ENCODE measurements at places on chromosomes 5 and 9.

GRCh38 chr5:15594977-15595568, 95.1 kb downstream of the FBXL7 start:
- DNase-seq = no peak

GRCh38 chr9:128558431-128559310, 6.3 kb downstream of the SPTAN1 start:
- DNase-seq = peak; percentile 77

GRCh38 chr9:114076237-114077161, 1.6 kb downstream of the AMBP start:
- DNase-seq = no peak

DNA sequence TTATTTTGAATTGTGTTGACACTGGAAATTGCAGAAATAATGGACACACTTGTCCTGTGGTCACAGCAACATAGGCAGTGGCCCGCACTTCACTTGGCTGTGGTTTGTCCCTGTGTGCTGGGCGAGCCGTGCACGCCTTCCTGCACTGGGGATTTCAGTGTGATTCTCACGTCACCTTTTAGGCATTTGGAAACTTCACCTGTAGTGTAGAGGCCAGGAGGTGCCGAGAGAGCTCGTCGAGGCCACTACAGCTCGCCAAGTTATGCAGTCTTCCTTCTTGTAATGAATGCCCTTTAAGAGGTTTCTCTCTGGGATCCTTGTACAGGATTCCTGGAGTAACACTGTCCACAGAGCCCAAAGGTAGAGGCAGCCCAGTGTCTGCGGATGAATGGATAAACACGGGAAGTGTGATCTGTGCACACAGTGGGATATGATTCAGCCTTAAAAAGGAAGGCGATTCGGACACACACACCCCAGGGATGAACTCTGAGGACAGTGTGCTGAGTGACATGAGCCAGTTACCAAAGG, 14.7 kb downstream of the TRAF2 start:
- no peak for DNase-seq

DNA sequence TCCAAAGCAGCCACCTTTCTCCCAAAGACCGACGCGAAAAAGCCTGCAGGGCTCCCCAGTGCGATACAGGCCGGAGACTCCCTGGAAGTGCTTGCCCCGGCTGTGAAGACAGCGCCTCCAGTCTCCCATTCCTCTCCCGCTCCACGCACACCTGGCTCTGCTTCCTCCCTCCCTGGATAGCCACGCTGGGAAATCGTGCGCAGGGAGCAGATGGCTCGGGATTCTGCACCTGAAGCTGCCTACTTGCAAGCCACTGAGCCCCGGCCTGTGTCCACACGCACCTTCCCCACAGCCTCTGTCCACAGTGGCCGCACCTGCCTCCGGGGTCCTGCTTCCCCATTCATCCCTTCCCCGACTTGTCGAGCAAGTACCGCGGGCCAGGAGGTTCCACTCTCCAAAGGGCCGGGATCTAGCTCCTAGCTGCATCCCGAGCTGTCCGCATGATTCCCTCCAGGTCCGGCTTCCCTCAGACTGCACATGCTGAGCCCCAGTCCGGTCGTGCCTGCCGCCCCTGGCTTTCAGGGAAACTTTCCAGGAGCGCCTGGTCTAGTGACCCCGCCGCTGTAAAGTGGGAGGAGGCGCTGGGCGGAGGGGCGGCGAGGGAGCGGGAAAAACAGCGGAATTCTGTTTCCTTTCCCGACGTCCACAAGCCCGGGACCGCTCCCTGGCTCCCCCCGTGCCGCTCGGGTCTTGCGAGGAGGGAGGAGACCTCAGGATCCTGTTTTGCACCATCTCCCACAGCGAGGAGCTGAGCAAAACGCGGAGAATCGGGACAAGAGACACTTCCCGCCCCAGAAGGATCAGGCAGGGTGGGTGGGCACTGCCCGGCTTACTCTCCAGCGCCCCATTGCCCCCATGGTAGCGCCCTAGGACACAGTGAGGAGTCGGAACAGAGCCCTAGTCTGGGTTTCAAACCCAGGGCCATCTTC, 2.0 kb downstream of the SEMA6A start:
- DNase-seq = no peak

GRCh38 chr9:13787234-13787833, 507.8 kb upstream of the MPDZ start:
- no peak for DNase-seq

DNA sequence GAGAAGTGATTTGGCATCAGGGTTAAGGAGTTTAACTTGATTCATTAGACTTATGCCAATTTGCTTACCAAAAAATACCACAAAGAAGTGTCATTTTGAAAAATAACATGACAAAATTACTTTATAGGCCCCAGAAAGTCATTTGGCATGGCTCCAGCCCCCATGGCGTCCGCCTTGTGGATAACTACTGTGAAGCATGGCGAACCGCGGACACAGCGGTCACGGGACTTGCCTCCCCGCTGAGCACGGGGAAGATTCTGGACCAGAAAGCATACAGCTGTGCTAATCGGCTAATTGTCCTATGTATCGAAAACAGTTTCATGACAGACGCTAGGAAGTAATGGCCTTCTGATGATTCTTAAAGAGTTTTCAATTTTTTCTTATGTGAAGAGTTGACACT, 35.4 kb upstream of the TGFBR1 start:
- DNase-seq = no peak

DNA sequence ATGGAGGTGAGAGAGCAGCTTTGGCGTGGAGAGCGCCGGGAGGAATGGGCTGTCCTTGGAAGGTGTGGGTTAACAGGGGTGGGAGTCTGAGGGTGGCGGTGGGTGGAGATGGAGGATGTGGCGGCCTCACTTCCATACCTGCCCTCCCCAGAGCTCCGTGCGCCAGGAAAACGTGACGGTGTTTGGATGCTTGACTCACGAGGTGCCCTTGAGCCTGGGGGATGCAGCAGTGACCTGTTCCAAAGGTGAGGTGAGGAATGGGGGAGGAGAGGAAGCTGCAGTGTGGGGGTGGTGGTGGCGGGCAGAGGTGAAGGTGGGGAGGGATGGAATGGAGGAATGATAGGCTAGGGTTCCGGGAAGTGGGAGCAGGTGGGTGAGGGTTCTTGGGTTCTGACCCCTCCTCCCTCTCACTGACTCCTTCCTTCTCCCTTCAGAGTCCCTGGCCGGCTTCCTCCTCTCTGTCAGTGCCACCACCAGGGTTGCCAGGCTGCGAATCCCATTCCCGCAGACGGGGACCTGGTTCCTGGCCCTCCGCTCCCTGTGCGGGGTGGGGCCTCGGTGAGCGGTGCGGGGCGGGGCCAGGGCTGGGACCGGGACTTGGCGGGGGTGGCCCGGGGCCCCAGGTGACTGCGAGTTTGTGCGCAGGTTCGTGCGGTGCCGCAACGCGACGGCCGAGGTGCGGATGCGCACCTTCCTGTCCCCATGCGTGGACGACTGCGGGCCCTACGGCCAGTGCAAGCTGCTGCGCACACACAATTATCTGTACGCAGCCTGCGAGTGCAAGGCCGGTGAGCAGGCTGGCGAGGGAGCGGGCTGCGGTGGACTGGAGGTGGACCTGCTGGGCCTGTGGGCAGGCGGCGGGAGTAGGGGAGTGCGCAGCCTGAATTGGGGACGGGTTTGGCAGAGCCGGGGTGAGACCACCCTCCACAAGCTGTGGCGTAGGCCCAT, 17.1 kb downstream of the TMEM8B start:
- DNase-seq = peak; percentile 47

- no peak for DNase-seq
These were observed 158.3 kb upstream of the PITX1 start for GRCh38 chr5:135192351-135192750.

- DNase-seq = no peak
These were observed 133.9 kb downstream of the LHFPL2 start for GRCh38 chr5:78514427-78515330.

- DNase-seq = no peak
These were observed 16.2 kb upstream of the FSD1L start for GRCh38 chr9:105431424-105432246.

DNA sequence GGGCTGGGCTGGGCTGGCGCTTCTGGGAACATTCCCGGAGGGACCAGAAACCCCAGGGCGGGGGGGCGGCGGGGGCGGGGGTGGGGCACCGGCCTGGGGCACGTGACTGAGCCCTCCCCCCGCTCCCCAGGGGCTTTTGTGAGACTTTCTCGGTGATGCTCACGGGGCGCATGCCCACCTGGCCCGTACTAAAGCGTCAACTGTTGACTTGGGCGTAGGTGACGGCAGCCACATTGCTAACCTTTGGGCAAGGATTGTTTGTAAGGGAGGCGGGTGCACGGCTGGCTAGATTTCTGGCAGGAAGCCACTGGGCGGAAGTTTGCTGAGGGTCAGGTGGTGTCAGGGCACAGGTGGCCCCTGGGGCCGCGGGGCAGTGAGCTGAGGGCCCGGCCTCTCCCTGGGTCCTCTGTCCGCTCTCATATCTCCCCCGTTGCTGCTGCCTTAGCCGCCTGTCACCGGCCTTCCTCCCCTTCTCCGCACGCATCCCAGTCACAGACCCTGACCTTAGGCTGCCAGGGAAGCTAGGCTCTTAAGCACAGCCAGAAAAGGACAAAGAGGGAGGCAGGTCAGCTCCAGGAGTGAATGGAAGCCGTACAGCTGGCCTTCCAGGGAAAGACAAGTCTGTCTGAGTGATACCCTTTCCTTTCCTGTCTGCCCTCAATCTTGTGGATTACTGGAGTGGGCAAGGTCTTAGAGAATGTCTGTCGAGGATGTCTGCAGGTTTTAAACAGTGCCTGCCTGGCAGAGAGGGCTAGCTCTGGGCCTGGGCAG, 812 bp downstream of the CACFD1 start:
- DNase-seq = peak; percentile 78

- no peak for DNase-seq
These were observed 5.0 kb downstream of the DIRAS2 start for GRCh38 chr9:90637626-90638025.

GRCh38 chr5:158591301-158591863, 508.3 kb downstream of the EBF1 start:
- DNase-seq = no peak

DNA sequence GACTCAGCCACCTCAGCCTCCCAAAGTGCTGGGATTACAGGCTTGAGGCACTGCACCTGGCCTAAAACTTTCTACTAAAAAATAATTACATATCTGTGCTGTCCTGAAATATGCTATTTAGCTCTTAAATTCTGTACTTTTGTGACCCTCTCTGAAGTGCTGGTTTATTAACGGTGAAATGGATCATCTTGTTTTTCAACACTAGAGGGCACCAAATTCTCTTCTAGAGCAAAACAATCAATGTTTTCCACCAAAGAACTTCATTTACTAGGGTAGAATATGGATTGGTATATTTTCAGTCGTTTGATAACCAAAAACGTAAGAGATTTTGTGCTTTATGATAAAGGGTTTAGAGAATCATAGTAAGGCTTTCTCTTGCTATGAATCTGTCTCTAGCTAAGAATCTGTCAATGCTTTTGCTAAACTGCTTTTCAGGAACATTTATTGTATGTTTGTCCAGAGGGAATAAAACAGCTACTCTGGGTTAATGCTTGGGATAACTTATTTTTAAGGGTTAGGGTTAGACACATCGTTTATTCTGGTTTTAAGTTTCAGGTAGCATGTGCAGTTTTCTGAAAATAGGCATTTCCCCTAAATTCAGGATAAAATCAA, 63.6 kb downstream of the RNF180 start:
- DNase-seq = peak; percentile 69

DNA sequence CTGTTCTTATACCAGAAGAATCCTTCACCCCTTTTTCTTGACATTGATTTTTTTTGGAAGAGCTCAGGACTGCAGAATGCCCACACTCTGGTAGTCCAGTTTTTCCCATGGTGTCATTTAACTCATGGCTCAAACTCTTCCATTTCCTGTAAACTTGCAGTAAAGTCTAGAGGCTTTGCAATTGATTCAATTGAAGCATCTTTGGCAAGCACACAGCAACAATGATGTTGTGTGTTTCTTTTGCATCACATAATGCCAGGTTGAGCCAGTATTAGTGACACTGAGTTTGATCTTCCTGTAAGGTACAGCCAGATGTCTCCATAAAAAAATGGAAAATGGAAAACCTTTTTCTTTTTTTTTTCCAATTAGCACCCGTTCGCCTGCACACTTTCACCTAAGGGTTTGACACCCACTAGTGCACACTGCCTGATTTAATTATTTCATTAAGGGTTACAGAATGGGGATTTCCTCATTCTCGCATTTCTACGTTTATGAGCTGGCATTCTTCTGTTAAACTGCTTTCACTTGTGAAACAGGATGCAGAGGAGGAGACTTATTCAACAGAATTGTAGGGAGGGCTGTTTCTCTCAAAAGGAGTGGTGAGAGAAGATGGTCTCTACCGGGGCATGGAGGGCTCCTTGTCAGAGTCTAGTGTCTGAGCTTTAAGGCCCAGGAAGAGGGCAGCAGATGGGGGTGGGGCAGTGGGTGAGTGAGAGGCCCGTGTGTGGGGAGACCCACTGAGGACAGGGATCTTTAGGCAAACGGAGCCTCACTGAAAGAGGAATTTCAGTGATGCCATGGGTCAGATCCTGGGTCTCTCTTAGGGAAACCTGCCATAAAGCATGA, 2.2 kb upstream of the S1PR3 start:
- DNase-seq = peak; percentile 54

GRCh38 chr9:129027685-129028191, 393 bp downstream of the SH3GLB2 start:
- DNase-seq = no peak

DNA sequence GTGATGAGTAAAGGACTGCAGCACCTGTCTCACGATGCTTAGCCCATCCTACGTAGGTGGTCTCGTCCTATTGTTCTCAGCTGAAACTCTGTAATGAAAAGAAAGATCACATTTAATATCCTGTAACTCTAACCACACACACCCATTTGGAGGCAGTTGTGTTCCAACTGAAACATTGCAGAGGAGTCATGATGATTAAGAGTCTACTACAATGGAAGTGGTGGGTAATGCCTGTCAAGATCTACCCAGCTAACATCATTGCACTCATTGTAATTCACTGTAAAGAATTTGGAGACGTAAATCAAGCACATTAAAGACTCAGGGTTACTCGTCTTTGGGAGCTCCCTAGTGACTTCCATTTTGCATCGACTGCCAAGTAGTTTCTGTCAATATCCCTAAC, 106.0 kb upstream of the PTPN3 start:
- DNase-seq = no peak

DNA sequence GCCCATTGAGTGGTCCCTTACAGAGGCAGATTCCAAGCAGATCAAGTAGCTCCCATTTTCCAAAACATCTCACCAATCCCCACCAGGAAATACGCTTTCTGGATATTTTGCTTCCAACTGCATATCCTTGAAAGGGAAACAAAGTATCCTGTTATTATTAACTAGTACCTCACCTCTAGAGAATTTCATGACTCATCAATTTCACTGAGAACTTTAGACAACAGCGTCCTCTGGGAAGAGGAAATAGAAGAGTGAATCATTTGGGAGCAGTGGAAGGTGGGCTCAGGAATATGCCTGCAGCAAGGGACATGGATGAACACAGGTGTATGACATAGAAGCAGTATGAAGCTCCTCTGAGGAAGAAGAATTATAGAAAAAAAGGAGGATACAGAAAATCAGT, 186.7 kb downstream of the MARCHF11 start:
- DNase-seq = no peak

GRCh38 chr5:143101121-143101520, 302.4 kb downstream of the NR3C1 start:
- peak; percentile 65 for DNase-seq

- DNase-seq = no peak
These were observed 405.4 kb downstream of the ZSWIM6 start for GRCh38 chr5:61737301-61737963.

All from GM20000 (cell line).